Mesothelial cell of epicardium (in vitro differentiated cells): ENCODE measurements at places on chromosomes 3 and 15. TPM values are rescaled to one million over a fixed set of nuclear protein-coding genes. Genes with fewer than 3 reads are reported as not detected.

Gene GRK7
- 0.11 TPM in 1 of 3 replicates, not detected in the others for total RNA-seq

Gene C15orf61
- total RNA-seq = 7.7 to 7.9 TPM (median 7.8 TPM) in 3 replicates

Gene CNTN4
- 67.0 to 73.8 TPM (median 68.9 TPM) in 3 replicates for total RNA-seq

Gene DAZL
- not detected in 3 replicates for total RNA-seq

Gene AHSG
- total RNA-seq = 0.14 TPM in 1 of 3 replicates, not detected in the others

Gene ZNF502
- not detected in 3 replicates for total RNA-seq

Gene FILIP1L
- 15.6 to 19.8 TPM (median 15.7 TPM) in 3 replicates for total RNA-seq

Gene LSAMP
- 30.1 to 34.6 TPM (median 32.3 TPM) in 3 replicates for total RNA-seq

Gene CDCP1
- total RNA-seq = 1.3 to 1.4 TPM (median 1.3 TPM) in 3 replicates

Gene CHRM5
- total RNA-seq = 0.13 TPM in 1 of 3 replicates, not detected in the others
